ENCODE measurements at places on chromosomes 13 and 19.

DNA sequence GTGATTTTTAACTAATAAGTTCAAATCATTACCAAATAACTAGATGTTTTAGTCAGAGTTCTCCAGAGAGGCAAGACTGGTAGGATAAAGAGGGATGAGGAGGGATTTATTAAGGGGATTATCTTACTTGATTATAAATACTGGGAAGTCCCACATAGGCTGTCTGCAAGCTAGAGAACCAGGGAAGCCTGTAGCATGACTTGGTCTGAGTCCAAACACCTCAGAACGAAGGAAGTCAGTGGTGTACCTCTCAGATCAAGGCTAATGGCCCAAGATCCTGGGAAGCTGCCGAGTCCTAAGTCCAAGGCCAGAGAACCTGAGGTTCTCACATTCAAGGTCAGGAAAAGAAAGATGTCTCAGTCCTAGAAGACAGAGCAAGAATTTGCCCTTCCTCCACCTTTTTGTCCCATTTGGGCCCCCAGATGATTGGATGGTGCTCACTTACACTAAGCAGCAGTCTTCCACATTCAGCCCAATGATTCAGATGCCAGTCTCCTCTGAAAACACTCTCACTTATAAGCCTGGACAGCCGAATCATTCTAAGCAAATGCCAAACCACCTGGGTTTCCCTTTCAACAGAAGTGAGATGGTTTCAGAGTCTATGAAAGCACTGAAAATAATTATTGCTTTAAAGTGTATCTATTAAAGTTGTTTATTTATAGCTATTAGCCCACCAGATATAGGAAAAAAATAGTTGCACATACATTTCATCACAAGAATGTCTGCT is 1599.2 kb downstream of the OLFM4 start:
- no peak for DNase-seq

DNA sequence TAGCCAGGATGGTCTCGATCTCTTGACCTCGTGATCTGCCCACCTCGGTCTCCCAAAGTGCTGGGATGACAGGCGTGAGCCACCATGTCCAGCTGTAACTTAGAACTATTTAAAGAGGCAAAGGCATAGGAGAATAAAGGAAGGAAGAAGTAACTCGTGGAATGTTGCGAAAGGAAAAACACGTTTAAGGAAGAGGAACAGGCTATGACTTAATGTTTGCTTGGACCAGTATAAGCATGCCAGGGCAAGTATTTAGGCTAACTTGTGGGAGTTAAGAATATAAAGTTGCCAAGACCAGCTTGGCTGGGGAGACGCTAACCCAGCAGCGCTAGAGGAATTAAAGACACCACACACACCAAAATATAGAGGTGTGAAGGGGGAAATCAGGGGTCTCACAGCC is 33.5 kb downstream of the ZNF844 start:
- no peak for DNase-seq

GRCh38 chr13:53052675-53053074 is 24.1 kb downstream of the OLFM4 start:
- no peak for DNase-seq

DNA sequence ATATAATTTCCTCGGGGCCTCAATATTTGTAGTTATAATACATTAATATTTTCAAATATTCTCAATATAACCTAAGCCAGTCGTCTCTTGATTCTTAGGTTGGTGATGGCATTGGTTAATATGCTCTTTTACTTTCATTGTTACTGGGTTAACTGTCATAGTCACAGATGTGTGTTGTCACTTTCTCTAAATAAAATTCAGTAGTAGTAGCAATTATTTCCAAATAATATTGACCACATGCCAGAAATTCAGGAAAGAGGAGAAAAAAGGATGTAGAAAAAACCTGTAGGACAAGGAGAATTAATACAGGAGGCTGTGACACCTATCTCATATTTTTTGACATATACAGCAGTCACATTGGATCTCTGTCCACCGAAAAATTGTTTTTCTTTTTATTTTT is 322.7 kb upstream of the SLITRK6 start:
- DNase-seq: no peak

GRCh38 chr19:13476071-13476470 is 30.2 kb downstream of the CACNA1A start:
- no peak for DNase-seq

DNA sequence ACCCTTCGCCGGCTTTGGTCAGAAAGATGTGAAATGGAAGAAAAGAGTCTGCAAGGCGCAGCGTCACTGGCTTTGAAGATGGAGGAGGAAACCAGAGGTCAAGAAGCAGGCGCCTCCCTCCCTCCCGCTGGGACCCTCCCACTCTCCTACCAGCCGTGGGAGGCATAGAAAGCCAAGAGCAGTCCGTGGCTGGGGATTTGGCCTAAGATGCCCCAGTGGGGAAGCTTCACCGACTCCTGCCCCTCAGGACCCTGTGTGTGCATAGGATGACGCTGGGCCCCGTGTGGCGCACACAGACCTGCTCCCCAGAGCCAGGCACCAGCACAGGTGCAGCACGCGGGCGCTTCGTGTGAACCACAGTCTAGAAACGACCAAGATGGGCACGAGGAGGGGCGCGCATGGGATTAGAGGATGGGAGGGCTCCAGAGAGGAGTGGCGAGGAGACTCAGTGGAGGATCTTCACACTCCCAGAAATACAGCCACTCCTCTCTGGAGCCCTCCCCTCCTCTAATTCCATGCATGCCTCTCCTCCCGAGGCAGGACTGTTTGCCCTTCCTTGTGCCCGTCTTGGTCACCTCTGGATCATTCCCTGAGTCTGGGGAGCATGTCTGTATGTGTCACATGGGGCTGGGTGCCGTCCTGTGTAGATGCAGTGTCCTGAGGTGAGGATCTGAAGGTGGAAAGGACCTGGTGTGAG is 194.3 kb downstream of the TEX29 start:
- no peak for DNase-seq

GRCh38 chr19:53912653-53913052 is 3.6 kb downstream of the CACNG7 start:
- no peak for DNase-seq
